ENCODE measurements at places on chromosomes 7 and 10.

- no peak for DNase-seq
Observed at GRCh38 chr10:82497439-82497838, 622.4 kb downstream of the NRG3 start.

DNA sequence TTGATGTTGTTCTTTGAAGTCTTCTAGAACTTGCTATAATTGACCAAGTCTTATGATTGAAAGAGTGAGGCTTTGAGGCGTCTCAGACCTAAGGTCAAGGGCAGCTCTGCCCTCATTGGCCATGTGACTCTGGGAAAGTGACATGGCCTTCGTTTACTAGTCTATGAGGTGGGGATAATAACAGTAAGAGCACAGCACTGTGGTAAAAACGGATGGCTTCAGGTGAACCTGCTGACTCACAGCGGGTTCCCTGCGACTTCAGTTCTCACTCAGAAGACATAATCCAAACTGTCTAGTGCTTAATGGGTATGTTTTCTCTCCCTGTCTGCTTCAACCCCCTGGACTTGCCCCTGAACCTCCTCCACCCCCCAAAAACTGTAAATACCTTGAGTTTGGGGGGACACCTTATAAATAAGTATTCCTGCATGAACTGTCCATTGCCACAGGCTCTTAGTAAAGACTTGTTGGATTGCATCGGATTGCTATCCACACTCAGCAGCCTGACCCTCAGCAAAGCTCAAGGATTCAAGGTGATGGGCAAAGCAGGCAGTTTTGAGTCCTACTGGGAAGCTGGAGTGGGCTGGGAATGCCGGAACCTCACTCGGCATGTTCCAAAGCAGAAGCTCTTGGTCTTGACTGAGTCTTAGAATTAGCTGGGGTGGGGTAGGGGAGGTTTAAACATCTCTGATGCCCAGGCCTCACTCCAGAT, 304.6 kb downstream of the KLF6 start:
- DNase-seq, result no peak

GRCh38 chr10:129914960-129915359, 49.1 kb downstream of the EBF3 start:
- DNase-seq, result no peak

DNA sequence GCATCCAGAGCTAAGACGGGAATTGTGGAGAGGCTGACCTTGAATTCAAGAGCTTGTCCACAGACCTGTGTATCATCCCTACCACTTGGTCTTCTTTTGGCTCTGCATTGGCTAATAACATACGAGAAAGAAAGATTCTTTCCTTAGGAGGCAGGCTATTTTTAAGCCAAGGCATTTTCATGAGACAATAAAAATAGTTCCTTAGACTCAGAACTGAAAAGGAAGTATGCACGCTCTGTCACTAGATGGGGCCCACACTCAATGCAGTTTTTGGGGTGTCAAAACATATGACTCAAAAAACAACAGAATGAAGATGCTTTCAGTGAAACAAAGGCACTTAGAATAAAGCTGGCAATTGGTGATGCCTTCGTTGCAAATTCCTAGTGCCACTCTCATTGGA, 265.9 kb upstream of the DGKB start:
- no peak for DNase-seq

- peak; percentile 69 for DNase-seq
Observed at GRCh38 chr10:21526188-21526859, 842 bp upstream of the SKIDA1 start.

GRCh38 chr7:128869944-128870285, 7.3 kb downstream of the ATP6V1F start:
- no peak for DNase-seq

DNA sequence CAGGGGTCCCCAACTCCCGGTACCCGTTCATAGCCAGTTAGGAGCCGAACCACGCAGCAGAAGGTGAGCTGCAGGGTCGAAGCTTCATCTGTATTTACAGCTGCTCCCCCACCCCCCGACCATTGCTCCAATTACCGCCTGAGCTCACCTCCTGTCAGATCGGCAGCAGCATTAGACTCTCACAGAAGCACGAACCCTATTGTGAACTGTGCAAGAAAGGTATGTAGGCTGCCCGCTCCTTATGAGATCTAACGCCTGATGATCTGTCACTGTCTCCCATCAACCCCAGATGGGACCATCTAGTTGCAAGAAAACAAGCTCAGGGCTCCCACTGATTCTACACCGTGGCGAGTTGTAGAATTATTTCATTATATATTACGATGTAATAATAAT, 14.6 kb upstream of the AZGP1 start:
- no peak for DNase-seq

All from posterior cingulate gyrus (tissue), 11 donors.